ENCODE measurements at places on chromosomes 12 and 14.

DNA sequence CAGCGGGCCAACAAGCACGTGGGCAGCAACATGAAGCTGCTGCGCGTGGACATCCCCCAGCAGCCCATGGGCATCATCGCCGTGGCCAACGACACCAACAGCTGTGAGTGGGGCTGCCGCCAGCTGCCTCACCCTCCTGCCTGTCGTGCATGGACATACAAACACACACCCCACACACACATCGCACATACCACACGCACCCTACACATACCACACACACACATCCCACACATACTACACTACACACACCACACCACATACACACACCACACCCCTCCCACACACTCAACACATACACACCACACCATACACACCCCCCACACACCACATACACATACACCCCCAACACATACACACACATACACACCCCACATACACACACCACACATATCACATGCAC, 25.2 kb upstream of the NXPH4 start:
- no peak for DNase-seq

DNA sequence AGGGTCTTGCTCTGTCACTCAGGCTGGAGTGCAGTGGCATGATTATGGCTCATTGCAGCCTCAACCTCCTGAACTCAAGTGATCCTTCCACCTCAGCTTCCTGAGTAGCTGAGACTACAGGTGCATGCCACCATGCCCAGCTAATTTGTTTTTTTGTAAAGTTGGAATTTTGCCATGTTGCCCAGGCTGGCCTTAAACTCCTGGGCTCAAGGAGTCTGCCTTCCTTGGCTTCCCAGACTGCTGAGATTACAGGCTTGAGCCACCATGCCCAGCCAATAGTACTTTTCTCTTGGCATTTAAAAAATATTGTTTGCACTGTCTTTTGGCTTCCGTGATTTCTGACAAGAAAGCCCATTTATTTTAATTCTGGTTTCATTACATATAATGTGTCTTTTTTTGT, 61.3 kb downstream of the DIP2B start:
- DNase-seq = no peak

DNA sequence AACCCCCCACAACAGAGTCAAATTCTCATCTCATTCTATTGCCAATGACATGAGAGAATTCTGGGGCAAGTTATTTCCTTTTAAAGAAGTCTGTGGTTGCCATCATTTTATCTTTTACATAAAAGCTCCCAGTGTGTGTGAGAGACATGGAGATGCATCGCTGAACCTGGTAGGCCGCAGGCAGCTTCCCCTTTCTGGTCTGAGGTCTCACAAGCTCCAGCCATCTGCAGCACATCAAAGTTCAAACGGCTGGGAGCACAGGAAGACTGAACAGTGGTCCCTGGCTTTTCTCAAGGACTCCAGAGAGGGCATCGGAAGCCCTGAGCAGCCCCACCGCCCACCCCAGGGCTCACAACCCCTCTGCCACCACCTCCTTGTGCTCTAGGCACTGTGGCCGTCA, 141.7 kb downstream of the RIMBP2 start:
- DNase-seq = no peak

GRCh38 chr14:66380143-66380542, 106.0 kb upstream of the CCDC196 start:
- DNase-seq = no peak

- no peak for DNase-seq
Observed at GRCh38 chr14:106417224-106418049, 891.1 kb downstream of the TMEM121 start.

- DNase-seq = no peak
Observed at GRCh38 chr14:23624830-23625404, 11.2 kb upstream of the DHRS2 start.

DNA sequence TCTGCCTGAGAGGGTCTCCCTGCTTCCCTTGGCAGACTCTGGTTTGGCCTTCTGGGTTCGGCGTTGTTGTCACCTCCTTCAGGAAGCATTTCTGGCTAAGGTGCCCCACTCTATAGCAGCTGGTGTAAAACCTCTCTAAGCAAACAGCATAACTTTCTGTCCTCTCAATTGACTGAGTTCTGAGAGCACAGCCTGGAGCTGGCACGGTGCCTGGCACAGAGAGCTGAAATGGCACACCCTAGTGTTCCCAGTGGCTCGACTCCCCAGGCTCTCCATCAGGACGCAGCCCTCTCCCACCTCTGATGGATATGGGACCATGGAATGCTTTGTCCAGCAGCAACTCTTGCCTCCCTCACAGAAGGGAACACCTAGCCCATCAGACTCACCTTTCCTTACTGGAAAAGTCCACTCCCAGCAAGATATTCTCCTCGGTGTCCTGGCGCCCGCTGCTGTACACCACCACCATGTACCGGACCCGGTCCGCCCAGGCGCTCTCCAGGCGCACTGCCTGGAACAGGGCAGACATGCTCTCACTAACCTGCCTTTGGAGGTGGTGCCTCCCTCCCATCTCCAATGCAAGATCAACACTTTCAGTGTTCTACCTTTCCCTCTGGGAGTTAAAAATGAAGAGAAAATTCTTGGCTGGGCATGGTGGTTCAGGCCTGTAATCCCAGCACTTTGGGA, 40.6 kb downstream of the SSH1 start:
- no peak for DNase-seq

DNA sequence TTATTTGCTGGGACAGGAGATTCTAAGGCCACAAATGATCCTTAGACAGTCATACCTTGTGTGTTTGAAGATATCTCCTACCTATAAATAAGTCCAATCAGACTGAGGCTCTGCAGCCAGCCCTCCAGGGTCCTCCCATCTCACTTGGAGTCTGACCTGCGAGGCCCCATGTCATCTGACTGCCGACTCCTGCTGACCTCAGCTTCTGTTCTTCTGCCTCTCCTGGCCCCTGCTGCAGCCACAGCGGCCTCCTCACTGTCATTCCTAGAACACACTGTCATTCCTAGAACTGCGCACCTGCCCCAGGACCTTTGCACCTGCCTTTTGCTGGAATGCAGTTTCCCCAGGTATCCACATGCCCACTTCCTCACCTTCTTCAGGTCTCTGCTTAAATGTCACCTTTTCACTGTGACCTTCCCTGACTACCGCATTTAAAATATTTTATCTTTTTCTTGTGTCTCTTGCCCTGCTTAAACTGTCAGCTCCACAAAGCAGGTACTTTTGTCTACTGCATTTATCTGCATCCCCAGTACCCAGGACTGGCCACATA, 56.5 kb upstream of the RIN3 start:
- no peak for DNase-seq
